ENCODE measurements at places on chromosomes 12 and 14. TPM values are rescaled to one million over a fixed set of nuclear protein-coding genes. Genes with fewer than 3 reads are reported as not detected.

The ITGB7 gene
- total RNA-seq = 81.0 TPM

- DNase-seq = no peak
Measured at GRCh38 chr14:33548606-33549005, 402.3 kb downstream of the EGLN3 start.

DNA sequence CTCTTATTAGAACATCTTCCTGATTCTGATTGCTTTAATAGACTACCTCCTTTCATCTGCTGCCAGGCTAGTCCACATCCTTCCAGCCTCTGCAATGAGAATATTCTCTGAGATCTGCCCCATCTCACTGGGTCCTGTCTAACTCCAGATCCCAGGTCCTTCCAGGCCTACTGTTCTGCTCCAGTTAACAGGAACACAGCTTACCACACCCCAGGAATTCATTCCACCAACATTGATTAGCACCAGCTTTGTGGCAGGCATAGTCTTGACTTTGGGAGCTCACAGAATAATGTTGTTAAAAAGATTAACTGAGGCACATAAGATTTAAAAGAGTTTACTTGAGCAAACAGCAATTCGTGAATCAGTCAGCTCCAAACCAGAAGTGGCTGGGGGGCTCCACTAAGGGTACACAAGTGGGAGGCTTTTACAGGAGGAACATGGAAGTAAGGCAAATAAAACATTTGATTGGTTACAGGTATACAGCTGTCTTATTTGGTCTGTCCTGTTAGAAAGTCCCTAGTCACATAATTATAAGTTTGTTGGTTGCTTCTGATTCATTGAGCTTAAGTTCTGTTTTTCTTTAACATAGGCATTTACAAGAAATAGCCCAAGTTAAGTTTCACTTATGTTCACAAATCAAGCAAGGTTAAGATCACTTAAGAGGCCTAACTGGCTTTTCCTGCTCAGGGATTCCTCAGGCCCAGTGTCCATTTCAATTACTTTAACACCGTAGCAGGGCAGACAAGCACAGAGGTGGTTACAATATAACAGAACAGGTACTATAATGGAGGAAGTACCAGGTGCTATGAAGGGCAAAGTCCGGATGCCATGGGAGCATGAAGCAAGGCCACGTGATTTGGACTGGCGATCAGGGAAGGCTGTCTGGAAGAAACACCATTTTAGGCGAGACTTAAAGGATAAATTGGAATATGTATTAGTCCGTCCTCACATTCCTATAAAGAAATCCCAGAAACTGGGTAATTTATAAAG lies 12.2 kb upstream of the MYH7 start:
- DNase-seq = no peak

- DNase-seq = no peak
Measured at GRCh38 chr14:81033698-81034240, 78.3 kb downstream of the TSHR start.

DNA sequence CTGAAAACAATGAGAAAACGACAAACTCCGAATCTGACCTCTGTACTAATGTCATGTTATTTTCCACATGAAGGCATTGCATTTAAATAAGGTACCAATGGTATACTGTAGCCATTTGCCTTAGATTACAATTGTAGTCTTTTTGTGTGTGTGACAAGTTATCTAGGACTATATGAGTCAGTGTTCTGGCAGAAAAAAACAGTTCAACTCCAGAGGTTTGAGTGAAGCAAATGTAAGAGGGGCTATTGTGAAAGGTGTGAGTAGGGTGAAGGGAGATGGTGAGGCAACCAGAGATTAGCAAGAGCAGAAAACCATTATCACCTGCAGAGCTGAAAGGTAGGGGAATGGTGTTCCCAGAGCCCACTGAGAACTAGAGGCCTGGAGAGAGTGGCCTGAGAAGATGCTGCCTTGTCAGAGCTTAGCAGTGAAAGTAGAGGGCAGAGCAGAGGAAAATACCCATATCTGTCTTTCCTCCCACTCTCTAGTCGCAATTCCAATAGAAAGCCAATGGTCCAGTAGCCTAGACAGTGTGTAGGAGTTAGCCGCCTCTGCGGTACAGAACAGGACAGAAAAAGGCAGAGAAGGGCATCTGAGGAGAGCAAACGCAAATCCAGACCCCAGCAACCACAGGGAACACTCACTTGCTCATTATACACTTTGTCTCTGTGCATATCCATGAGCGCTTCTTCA lies 112.2 kb downstream of the DYRK2 start:
- no peak for DNase-seq

DNA sequence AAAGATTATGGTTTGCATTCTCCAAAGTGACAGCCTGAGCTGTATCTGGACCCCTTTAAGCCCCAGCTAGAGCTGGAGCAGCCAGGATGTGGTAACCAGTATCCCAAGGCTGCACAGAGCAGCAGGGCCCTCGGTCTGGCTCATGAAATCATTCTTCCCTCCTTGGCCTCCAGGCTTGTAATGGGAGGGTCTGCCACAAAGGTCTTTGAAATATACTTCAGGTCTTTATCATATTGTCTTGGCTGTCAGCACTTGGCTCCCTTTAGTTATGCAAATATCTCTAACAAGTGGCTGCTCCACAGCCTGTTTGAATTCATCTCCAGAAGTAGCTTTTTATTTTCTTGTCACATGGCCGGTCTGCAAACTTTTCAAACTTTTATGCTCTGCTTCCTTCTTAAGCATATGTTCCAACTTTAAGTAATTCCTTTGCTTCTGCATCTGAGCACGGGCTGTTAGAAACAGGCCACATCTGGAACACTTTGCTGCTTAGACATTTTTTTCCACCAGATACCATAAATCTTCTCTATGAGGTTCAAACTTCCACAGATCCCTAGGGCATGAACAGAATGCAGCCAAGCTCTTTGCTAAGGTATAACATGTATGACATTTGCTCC lies 663.4 kb upstream of the MIS18BP1 start:
- DNase-seq = no peak

DNA sequence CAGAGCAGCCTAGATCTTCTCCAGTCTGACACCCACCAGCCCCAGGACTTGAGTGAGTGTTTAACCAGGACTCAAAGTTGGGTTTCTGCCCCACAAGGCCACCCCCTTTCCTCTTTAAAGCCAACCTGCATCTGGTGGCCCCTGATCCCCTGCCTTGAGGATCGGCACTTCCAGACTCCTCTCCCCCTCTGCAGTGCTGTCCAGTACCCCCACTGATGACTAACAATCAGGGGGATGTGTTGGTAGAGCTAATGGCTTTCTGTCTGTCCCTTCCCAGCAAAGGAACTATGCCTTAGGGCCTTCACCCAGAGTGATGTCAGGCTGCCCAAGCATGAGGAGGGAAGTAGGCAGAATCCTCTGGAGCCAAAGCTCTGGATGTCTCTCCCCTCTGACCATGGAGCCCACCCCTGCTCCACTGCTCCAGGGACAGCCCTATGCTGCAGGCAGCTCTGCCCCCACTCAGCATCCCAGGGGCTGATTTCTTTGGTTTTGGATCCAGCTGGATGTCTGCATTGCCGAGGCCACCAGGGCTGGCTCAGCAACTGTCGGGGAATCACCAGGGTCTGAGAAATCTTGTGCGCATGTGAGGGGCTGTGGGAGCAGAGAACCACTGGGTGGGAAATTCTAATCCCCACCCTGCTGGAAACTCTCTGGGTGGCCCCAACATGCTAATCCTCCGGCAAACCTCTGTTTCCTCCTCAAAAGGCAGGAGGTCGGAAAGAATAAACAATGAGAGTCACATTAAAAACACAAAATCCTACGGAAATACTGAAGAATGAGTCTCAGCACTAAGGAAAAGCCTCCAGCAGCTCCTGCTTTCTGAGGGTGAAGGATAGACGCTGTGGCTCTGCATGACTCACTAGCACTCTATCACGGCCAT lies 42.9 kb downstream of the DAD1 start:
- no peak for DNase-seq

DNA sequence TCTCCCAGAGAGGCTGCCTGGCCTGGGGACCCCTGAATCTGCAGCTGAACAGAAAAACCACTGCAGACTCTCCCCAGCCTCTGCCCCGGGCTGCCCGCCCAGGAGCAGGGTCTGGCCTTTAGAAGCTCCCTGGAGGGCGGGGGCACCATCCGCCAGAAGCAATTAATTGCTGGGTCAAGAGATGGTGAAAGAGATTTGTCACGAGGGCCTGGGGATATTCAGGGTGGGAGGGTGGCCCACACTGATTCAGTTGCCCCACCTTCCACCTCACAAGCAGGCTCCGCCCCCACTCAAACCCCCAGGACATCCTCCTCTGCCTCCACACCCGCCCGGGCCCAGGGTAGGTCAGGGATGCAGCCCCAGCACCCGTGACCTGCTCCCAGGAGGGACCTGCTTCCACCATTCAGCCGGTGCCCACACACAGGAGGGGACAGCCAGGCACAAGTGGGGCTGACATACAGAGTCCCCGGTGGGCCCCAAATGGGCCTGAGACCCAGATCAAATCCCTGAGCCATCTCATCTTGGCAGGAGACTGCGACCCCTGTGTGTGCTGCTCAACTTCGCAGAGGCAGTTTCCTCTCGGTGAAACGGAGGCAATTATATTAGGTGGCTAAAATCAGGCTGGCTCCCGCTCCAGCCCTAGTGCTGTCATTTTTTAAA lies 23.0 kb downstream of the NCOR2 start:
- no peak for DNase-seq

- DNase-seq = no peak
Measured at GRCh38 chr14:32104803-32105202, 27.7 kb downstream of the ARHGAP5 start.

The EGLN3 gene
- total RNA-seq = 0.31 TPM

DNA sequence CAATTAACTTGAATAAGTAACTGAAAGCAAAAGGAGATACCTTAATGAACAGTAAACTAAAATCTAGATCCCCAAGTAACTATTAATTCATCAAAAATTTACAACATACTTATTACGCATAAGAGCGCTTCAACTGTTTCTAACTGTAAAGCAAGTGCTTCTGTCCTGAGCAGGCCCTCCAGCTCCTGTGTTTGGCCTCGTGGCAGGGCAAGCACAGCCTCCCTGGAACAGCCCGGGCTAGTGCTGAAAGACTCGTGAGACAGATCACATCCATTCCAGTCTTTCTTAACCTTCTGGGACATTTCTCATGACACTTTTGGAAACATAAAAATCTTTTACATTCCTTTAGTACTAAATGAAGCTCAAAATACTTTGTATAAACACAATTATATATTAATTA lies 178.8 kb upstream of the ABCD2 start:
- DNase-seq = no peak

DNA sequence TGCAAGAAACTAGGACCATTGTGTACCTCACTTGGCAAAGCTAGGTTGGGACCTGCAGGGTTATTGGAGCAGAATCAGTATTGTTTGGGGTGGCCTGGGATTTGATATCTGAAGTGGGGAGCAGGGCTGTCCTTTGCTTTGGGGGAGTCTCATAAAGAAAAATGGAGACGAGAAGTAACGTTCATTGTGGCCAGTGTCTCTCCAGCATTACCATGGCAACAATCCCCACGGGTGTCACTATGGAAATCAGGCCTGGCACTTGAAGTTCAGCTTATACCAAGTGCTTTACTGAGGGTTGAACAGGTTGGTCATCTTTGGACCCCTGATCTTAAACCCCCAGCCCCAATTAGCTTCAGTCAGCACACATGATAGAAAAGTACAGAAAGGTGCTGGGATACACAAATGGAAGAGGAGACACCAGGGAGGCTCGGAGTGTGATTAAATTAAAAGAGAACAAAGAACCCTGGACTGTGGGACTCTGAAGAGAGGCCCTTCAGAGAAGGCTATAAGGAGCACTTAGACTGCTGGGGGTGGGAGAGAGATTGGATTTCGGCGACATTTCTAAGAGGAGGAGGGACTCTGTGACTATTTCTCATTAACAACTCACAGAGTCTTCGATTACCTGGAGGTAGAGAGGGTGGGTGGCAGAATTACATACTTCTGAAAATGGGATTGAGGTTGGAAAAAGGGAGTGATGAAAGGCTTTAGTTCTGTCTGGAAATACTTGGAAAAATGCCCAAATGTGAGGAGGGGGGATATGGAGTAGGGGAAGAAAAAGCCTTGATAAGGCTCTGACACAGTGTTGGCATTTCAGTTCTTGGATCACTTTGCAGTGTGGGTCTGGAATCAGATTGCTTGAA lies 3.7 kb downstream of the KIF5A start:
- no peak for DNase-seq

- DNase-seq = no peak
Measured at GRCh38 chr12:109678719-109679118, 34.9 kb upstream of the FAM222A start.

The KRT4 gene
- total RNA-seq = not detected

DNA sequence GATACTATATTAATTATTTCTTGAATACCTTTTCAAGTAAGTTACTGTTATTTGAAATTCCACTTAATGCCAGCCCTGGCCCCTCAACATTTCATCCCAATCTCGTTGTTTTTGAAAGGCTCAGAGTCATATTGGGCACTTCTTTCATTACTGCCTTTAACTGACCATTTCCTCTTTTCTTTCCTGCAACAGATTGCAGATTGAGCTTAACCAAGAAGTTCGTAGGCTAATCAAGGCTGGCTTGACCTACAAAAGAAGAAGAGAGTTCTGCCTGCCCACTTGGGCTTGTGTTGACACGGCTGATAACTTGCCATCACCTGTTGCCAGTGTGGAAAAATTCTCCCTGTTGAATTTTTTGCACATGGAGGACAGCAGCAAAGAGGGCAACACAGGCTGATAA lies 91.0 kb downstream of the FLRT2 start:
- no peak for DNase-seq

The GPR132 gene
- 88.3 TPM for total RNA-seq

- no peak for DNase-seq
Measured at GRCh38 chr14:60212503-60213371, 36.3 kb upstream of the PPM1A start.

GRCh38 chr14:42057111-42057510 lies 450.4 kb downstream of the LRFN5 start:
- DNase-seq = no peak

GRCh38 chr12:67241482-67241881 lies 27.7 kb upstream of the CAND1 start:
- no peak for DNase-seq

- DNase-seq = no peak
Measured at GRCh38 chr12:102426599-102427542, 53.5 kb downstream of the IGF1 start.

GRCh38 chr12:86950043-86950442 lies 693.9 kb upstream of the MGAT4C start:
- no peak for DNase-seq

The CLEC2A gene
- total RNA-seq = not detected

- DNase-seq = peak; percentile 88
Measured at GRCh38 chr14:76767681-76768656, 6.7 kb downstream of the VASH1 start.

DNA sequence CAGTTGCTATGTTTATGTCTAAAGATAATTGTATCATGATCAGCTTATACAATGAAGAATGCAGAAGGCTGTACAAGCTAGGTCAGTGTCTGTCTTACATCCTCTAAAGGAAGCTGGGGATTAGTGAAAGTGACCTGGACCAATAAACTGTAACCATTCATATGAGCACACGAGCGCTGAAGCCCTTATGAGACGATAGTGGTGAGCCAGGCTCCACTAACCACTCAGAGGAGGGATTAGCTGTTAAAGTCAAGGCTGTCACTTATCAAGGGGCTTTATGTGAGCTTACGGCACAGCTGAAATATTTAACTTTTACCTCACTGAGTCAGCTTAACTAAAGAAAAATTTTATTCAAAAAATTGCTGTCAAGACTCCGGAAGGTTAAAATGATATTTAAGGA lies 30.3 kb downstream of the NDUFA12 start:
- DNase-seq = no peak

The FAM181A gene
- total RNA-seq = not detected

The OR4E2 gene
- total RNA-seq = not detected

GRCh38 chr12:79058342-79058741 lies 193.8 kb downstream of the SYT1 start:
- no peak for DNase-seq

The CCDC196 gene
- total RNA-seq = not detected

Data from natural killer cell treated with Interleukin-12 subunit alpha and Interleukin-12 subunit beta and Interleukin-15 and Interleukin-18, amount 100 ng/mL, for 72 hours (primary cell).